ENCODE measurements at places on chromosomes 6 and 20.

- peak; percentile 83 for DNase-seq
Observed at GRCh38 chr6:111406200-111406721, 76.8 kb downstream of the REV3L start.

GRCh38 chr6:134740473-134741199 lies 209.3 kb downstream of the ALDH8A1 start:
- no peak for DNase-seq

GRCh38 chr6:13044896-13045295 lies 283.4 kb downstream of the TBC1D7 start:
- no peak for DNase-seq

DNA sequence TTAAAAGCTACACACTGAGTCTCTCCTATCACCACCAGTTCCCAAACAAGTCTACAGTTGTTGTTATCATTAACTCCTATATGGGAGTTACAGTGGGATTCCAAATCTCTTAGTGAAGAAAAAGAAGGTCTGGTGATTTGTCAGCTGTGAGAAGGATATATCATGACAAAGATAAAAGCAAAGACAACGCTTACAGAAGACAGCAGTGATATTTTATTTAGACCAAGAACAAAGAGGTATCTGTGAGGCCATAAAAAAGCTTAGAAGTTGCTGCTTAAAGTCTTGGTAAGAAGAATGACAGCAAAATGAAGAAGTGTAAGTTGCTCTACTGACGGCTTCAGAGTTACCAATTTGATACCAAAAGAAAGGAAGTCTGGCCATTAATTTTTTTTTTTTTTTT lies 47.2 kb downstream of the CHD6 start:
- no peak for DNase-seq

DNA sequence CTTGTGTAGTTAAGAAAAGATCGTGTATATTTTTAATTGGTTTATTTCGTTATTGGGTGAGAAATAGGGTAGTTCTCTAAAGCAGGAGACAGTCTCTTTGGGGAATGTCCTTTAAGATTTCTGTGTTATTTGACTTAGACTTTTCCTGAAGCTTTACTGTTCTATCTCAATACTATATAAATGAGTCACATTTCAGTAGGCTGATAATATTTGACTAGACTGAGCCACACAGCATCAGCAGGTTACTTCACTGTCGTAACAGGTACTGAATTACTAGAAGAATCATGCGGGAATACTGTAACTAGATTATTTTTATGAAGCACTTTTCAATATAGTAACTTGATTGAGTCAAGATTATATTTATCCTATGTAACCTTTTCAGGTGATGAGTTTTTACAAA lies 1.4 kb downstream of the SMAP1 start:
- no peak for DNase-seq

- no peak for DNase-seq
Observed at GRCh38 chr6:11201772-11202512, 30.5 kb downstream of the NEDD9 start.

- DNase-seq = no peak
Observed at GRCh38 chr20:58044286-58044685, 184.2 kb downstream of the ANKRD60 start.

- no peak for DNase-seq
Observed at GRCh38 chr20:37728635-37728983, 34.8 kb downstream of the CTNNBL1 start.

GRCh38 chr6:10555625-10556309 lies 34.6 kb downstream of the GCNT2 start:
- DNase-seq = no peak

GRCh38 chr20:35344354-35344837 lies 52.2 kb upstream of the FAM83C start:
- no peak for DNase-seq

GRCh38 chr20:40080041-40080652 lies 608.9 kb downstream of the MAFB start:
- DNase-seq = no peak

DNA sequence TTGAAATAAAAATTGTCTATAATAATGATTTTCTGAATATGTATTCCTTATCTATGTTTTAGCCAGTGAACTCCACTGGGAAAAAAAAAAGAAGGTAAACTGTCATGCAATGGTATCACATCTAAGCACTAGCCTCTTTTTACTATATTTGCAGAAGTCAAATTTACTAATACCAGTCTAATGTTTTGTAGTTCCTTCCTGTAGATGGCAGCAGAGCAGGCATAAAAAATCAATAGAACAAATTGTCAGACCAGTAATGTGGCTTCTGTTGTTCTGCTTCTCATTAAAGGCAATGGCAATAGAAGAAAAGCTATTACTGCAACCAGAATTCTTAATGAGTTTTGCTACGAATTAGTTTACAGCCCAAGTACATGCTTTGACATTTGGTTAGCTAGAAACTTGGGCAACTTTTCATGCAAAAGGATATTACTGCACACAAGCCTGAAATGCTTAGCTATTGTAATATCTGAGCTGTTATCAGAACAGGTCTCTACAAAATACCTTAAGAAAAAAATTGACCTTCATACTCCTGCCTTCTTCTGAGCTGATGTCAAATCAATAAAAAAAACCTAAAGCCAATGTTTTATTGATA lies 476.9 kb downstream of the KHDRBS2 start:
- peak; percentile 47 for DNase-seq

DNA sequence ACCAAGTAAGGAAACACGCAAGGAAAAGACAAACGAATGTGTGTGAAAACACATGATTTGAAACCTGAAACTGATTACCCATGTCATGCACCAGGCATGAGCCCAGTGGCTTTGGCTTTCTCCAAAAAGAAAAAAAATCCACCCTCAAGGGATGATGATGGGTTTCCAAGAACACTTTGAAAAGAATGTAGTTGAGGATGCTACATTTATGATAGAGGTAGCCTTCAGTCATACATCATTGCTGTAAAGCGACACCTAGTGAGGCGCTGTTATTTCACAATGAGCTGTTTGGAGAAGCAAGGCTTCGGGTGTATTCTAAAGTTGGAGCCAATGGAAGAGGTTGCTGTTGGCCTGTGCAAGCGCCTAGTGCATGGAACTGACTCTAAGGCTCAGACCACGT lies 124.9 kb downstream of the SCML4 start:
- no peak for DNase-seq

DNA sequence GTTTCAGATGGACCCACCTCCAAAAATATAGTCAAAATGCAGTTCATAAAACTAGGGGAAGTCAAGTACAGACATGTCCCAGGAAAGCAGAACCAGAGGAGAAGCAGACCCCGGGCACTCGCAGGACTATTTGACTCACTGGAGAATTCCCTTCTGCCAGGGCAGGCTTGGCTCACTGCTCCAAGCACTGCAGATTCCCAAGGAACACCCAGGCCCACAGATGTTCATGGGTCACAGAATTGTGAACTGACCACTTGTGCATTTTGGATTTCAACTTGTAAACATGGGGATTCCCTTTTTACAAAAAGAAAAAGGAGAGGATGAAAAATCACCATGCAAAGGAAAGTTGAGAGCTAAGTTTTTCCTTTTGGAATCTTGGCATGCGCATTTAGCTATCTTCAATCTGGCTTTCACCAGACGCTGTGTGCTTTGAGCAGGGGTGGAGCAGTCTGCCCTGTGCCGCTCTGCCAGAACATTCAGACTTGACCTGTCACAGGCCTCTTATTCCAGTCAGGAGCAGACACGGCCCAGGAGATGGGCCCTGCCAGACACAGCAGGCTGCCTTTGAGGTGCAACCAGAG lies 237.5 kb upstream of the TAB2 start:
- no peak for DNase-seq

GRCh38 chr6:169391473-169392071 lies 137.9 kb upstream of the THBS2 start:
- DNase-seq = no peak

DNA sequence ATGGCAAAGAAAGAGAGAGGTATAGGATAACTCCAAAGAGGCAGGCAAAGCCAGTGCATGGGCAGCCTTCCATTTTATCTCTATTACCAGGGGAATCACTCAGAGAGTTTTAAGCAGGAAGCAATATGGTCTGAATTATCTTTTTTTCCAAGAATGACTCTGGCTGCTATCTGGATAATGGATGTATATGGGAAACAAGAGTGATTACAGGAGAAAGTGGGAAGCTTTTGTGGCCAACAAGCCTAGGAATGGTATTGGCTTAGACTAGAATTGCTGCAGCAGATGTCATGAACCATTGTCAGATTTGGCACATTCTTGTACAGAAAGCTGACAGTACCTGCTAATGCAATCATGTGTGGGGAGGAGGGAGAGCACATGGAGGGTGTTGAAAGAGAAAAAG lies 73.0 kb upstream of the BTBD3 start:
- no peak for DNase-seq

GRCh38 chr20:54623991-54624569 lies 148.7 kb downstream of the DOK5 start:
- DNase-seq = no peak

DNA sequence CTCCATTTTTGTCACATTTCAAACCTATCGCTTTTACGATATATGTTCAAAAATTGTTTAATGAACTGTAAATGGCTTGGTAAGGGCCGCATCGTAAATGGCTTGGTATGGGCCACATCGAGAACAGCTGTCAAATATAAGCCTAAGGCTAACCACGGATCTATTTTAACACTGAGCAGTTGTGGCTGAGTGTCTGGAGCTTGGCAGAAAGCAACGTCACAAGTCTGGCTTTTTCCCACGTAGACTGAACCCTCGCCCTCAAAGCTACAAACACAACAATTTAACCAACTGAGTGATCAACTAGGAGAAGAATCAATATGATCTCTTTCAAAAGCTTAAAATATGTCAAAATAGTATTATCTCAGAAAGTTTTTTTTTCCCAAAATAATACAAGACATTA lies 71.4 kb upstream of the PRSS16 start:
- DNase-seq = no peak

- DNase-seq = no peak
Observed at GRCh38 chr6:107423474-107423990, 35.8 kb downstream of the PDSS2 start.

GRCh38 chr6:134080171-134080795 lies 27.9 kb upstream of the SLC2A12 start:
- peak; percentile 22 for DNase-seq

DNA sequence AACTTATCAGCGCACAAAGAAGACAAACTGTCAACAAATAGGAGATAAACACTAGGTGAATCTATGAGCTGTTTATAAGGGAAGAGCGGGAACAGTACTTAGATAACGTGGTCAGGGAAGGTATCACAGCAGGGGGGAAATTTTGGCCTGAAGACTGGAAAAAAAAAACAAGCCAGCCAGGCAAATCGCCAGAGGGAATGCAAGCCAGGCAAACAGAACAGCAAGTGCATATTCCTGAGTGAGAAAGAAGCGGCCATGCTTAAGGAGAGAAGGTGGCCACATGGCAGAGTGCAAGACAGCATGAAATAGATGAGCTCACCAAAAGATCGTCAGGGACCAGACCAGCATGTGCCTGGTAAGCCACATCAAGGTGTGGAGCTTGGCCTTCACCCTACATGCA lies 466.5 kb upstream of the ARID1B start:
- DNase-seq = no peak

GRCh38 chr6:81718126-81718525 lies 34.4 kb downstream of the TENT5A start:
- no peak for DNase-seq

- DNase-seq = no peak
Observed at GRCh38 chr6:4240148-4240547, 104.8 kb upstream of the ECI2 start.

DNA sequence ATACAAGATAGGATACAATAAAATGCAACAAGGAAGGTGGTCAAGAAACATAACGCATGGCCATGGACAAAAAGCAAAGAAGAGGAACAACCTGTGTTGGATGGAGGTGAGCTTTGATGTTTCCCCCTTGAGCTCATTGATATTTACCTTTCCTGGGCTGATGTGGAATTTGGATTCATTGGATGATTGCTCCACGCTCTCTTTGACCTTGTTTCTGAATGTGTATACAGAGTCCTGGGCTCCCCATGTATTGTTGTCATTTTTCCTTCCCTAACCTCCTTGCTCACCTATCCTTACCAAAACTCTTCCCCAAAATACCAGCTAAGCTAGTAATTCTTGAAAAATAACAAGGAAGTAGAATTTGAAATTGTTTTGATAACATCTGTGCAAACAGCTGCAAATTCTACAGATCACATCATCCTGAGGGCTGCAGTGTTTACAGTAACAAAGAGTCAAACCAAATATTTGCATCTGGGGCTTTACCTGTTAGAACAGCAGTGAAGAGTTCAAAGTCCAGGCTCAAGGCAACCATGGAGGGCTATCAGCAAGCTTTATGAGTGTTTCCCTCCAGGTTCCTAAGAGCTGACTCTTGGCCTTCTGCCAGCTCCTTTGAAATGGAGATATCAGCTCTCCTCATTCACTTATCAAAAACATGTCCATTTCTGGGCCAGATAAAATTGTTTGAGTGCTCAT lies 214.3 kb upstream of the MARCKS start:
- DNase-seq = no peak

DNA sequence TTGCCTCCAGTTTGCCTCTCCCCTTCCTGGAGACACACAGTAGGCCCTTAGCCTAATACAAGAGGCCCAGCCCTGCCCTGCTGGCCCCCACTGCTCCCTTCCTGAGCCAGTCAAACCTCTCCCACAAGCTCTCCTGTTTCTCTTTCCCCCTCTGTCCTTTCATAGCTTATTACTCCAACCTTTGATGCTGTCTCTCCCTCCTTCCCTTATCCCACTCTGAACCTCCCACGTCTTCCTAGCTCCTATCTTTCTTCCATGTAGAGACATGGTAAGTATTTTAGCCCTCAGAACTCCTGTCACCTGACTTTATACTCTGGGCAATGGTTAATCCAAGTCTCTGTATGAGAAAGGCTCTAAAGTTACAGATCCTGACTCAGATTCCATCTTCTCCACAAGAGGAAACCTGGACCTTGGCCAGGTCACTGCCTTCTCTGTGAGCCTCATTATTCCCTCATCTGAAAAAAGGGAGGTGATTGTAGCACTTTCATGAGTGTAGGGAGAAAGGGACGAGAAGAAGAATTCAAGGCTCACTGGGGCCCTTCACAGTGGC lies 6.7 kb downstream of the TGIF2 start:
- no peak for DNase-seq

DNA sequence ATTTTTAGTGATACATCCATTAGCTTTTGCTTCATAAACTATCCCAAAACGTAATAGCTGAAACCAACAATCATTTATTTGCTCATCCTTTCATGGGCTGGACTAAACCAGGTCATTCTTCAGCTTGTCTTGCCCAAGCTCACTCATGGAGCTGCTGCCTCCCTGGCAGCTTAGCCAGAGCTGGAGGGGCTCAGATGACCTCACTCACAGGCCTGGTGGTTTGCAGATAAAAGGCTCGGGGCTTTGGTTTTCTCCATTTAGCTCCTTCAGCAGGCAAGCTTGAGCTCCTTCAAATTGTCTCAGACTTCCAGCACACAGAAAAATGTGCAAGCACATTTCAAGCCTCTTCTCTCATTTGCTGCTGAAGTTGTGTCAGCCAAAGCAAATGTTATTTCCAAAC lies 139.1 kb downstream of the BTBD3 start:
- DNase-seq = no peak

GRCh38 chr6:154356690-154357089 lies at the start of gene IPCEF1:
Gene IPCEF1 (minus strand): TSS chr6:154356803. CDS start chr6:154265947, 90,856 bp downstream.
- DNase-seq = peak; percentile 5

All from naive B cell (primary cell).